ENCODE measurements at places on chromosomes 7 and 10. TPM values are rescaled to one million over a fixed set of nuclear protein-coding genes. Genes with fewer than 3 reads are reported as not detected.

GRCh38 chr7:15985587-15986384 lies 299.3 kb upstream of the MEOX2 start:
- no peak for DNase-seq
- H3K4me3 ChIP-seq = no peak overlapping the region
- H3K27ac ChIP-seq = no peak overlapping the region

DNA sequence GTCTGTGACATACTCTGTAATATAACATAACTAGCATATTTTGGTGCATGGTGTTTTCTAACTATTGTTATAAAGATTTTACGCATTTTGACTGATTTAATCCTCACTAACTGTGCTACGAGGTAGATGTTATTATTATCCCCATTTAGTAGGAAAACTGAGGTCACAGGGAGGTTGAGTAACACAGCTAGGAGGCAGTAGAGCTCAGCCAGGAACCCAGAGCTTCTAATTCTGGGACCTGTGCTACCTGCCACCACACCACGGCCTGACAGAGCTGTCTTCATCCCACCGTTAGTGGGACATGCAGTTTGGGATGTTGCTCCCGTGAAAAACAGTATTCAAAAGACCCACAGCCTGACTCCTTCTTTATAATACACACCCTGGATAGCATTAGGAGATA lies 962.5 kb downstream of the CNTNAP2 start:
- H3K27ac ChIP-seq = no peak overlapping the region
- no peak for DNase-seq
- H3K36me3 ChIP-seq = no peaks in the 10 kb centered on the region
- peaks cover 8% of the 10 kb centered on the region for H3K4me1 ChIP-seq
- H3K4me3 ChIP-seq = no peak overlapping the region

NKX1-2 gene
- polyA plus RNA-seq = not detected

DNA sequence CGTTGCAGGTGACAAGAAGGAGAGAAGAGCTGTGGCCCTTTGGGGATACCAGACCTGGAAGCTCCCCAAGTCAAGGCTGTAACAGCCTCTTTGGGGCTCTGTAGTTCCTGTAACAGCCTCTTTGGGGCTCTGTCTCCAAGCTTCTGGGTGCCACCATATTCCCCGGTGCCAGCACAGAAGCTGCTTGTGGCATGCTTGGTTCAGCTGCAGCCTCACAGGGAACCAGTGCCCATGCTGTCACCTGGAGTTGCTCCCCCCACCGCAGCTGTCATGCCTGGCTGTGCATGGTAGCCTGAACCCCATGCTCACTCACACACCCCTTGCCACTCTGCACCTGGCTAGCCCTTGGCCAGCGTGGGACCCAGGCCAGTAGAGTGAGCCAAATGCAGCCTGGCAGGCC lies 109.1 kb downstream of the ELAPOR2 start:
- H3K4me1 ChIP-seq = peaks cover 24% of the 10 kb centered on the region
- H3K27ac ChIP-seq = no peak overlapping the region
- no peak for DNase-seq
- H3K27me3 ChIP-seq = no peaks in the 10 kb centered on the region
- H3K36me3 ChIP-seq = no peaks in the 10 kb centered on the region

DNA sequence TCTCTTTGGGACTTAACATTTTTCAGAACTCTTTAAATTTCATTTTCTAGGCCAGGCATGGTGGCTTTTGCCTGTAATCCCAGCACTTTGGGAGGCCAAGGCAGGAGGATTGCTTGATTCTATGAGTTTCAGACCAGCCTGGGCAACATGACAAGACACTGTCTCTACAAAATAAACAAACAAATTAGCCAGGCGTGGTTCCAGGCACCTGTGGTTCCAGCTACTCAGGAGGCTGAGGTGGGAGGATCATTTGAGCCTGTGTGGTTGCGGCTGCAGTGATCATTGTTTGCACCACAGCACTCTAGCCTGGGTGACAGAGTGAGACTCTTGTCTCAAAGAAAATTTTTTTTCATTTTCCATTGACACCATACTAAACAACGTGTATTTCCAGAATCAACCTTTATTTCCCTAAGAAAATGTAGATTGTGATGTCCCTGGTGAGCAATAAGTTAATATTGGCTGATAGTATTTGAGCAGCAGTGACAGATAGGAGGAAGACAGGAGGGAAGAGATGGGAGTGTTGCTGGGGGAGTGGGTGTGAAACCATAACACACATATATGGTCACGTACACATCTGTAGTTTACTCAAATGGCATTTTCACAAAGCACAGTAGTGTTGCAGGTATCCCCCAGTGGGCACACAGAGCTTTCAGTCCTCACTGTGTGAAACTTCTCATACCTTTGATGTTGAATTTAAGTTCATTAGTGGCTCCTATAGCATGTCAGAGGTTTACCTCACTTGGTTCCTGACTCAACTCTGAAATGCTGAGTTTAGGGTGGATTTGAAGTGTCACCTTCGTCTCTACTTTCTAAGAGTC lies 205.6 kb downstream of the AUTS2 start:
- H3K4me1 ChIP-seq = peaks cover 59% of the 10 kb centered on the region
- H3K27ac ChIP-seq = no peak overlapping the region
- no peak overlapping the region for H3K4me3 ChIP-seq
- no peaks in the 10 kb centered on the region for H3K36me3 ChIP-seq
- DNase-seq = no peak
- H3K27me3 ChIP-seq = no peaks in the 10 kb centered on the region

DNA sequence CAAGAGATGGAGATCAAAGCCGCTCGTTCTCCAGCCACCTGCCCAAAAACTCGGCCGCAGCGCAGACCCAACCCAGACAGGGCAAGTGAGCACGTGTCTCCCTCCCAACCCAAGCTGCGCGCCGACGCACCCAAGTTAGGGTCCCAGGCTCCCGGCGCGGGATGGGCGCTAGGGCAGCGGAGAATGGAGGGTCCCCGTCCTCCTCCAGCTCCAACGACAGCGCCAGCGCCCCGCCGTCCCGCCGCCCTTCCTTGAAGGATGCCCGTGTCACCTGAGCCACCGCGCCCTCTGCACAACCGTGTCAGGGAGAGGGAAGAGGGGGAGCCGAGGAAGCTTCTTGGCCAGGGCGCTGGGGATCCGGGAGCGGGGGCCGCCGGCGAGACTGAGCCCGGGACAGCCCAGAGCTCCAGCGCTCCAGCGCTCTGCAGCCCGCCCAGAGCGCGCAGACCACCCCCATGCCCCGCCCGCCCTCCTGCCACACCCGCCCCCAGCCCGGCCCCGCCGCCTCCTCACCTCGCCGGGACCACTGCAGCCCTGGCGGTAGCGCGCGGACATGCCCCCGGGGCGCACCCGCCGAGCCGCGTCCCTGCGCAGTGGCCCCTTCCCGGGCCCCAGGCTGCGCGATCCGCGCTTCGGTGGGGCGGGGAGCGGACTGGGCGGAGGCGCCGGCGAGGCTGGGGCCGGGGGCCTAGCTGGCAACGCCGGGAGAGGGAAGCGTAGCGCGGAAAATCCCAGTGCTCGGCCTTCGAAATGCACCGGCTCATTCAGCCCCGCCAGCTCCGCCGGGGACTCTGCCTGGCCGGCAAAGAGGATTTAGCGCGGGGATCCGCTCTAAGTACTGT lies at the start of gene SLC16A12:
TSS of gene SLC16A12 (minus strand) at position 424 of the 842 bp plus-strand sequence. CDS start 73,016 bp downstream, outside the sequence.
- H3K4me3 ChIP-seq = peak within 1 kb of the TSS; percentile 48
- H3K4me1 ChIP-seq = peaks cover 6% of the 10 kb centered on the region
- peak; percentile 78 for DNase-seq
- H3K36me3 ChIP-seq = no peaks in the 10 kb centered on the region

DNA sequence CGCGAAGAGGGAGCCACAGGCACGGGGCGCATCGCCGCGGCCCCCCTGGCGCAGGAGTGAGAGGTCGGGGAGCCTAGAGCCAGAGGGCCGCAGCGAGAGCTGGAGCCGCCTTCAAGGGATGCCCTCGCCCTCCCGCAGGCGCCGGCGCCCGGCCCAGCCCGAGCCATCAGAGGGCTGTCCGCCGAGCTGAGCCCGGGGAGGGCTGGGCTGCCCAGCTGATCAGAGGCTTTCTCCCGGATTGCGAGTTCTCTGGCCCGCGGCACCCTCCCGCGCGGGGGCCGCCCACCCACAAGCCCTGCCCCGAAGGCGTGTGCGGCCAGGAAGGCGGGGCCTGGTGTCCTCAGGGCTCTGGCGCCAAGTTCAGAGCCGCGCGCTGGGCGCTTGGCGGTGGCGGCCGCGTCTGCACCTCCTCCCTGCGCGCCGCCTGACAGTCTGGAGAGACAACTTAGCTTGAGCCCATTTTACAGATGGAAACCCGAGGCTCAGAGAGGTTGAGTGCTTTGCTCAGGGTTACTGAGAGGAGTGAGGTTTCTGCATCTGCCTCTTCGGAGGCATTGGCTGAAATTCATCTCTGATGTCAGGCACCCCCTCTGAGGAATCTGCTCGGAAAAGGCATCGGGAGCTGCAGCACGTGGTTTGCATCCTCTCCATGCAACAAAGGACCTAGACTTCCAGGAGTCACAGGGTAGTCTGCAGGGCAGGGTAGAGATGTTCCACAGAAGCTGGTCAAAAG lies 3.8 kb upstream of the ANTXRL start:
- no peaks in the 10 kb centered on the region for H3K36me3 ChIP-seq
- peak overlapping the region; percentile 49 for H3K4me3 ChIP-seq
- H3K4me1 ChIP-seq = no peaks in the 10 kb centered on the region
- H3K27me3 ChIP-seq = peaks cover 28% of the 10 kb centered on the region
- DNase-seq = peak; percentile 86

GRCh38 chr7:78363866-78364265 lies 565.3 kb downstream of the PHTF2 start:
- H3K4me3 ChIP-seq = no peak overlapping the region
- H3K27ac ChIP-seq = no peak overlapping the region
- DNase-seq = no peak
- no peaks in the 10 kb centered on the region for H3K27me3 ChIP-seq
- no peaks in the 10 kb centered on the region for H3K36me3 ChIP-seq

- DNase-seq = no peak
- no peaks in the 10 kb centered on the region for H3K4me1 ChIP-seq
- no peaks in the 10 kb centered on the region for H3K27me3 ChIP-seq
- H3K27ac ChIP-seq = no peak overlapping the region
Measured at GRCh38 chr7:111059833-111060232, 31.1 kb upstream of the LRRN3 start.

FAM237B gene
- not detected for polyA plus RNA-seq

DNA sequence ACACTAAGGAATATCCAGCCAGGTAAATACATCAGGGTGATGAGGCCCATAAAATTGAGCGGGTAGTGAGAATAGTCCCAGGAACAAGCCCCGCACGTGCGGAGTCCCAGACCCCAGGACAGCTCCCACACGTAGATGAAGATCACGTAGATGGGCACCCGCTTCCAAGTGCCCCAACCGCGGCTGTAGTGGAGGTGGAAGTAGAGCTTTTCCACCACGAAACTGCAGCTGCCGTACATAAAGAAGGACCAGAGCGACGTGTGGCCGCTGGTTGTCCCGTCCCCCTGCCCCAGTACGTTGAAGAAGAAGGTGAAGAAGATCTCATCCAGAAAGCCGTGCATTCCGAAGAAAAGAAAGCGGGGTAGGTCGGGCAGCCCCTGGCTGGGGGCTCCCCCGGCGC lies 948 bp downstream of the TMEM229A start:
- H3K36me3 ChIP-seq = no peaks in the 10 kb centered on the region
- no peak overlapping the region for H3K27ac ChIP-seq
- peaks cover 6% of the 10 kb centered on the region for H3K4me1 ChIP-seq
- H3K27me3 ChIP-seq = peaks cover 71% of the 10 kb centered on the region
- DNase-seq = no peak

ASB4 gene
- not detected for polyA plus RNA-seq

- H3K27ac ChIP-seq = no peak overlapping the region
- H3K36me3 ChIP-seq = no peaks in the 10 kb centered on the region
- no peak overlapping the region for H3K4me3 ChIP-seq
- H3K27me3 ChIP-seq = peaks cover 5% of the 10 kb centered on the region
- peak; percentile 38 for DNase-seq
- H3K4me1 ChIP-seq = no peaks in the 10 kb centered on the region
Measured at GRCh38 chr10:63866747-63867140, 345.5 kb downstream of the REEP3 start.

FAM131B gene
- 0.26 TPM for polyA plus RNA-seq

NME8 gene
- polyA plus RNA-seq = not detected

DNA sequence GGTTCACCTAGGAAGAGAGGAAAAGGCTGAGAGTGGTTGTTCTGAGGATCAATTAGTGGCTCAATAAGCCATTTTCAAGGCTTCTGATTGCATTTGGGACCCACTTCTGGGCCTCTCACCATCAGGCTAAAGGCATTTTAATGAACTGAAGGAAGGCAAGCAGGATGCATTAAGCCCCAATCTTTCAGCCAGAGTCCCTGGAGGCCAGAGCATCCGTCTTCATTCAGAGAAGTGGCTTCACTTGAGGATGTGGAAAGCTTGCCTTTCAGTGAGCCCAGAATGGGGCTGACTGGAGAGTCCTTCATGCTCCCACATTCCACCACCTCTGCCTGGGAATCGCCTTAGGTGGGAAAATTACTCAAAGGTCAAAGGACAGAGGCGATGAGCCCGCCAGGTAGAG lies 41.8 kb downstream of the COL17A1 start:
- no peak overlapping the region for H3K27ac ChIP-seq
- H3K36me3 ChIP-seq = no peaks in the 10 kb centered on the region
- no peaks in the 10 kb centered on the region for H3K4me1 ChIP-seq
- DNase-seq = no peak

GRCh38 chr10:8439040-8439439 lies 384.6 kb downstream of the GATA3 start:
- DNase-seq = no peak
- no peak overlapping the region for H3K27ac ChIP-seq
- H3K4me1 ChIP-seq = peaks cover 3% of the 10 kb centered on the region
- no peaks in the 10 kb centered on the region for H3K36me3 ChIP-seq
- no peak overlapping the region for H3K4me3 ChIP-seq

DNA sequence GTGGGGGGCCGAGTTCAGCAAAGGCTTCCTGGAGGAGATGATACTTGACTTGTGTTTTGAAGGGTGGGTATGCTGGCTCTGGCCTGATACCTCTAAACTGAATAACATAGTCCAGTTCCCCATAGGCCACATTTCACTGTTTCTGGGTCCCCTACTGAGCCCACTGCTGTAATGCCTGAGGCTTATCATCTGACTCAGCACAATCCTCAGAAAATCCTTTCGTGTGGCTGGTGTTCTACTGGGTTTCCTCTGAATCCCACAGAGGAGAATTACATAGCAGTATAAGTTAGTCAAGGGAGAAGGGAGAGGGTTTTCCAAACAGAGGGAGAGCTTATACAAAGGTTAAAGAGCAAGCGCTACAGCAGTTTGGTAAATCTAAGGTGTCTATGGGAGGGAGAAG lies 2.8 kb upstream of the R3HCC1L start:
- no peaks in the 10 kb centered on the region for H3K36me3 ChIP-seq
- no peak overlapping the region for H3K4me3 ChIP-seq
- no peak overlapping the region for H3K27ac ChIP-seq
- no peak for DNase-seq
- H3K4me1 ChIP-seq = peaks cover 12% of the 10 kb centered on the region
- no peaks in the 10 kb centered on the region for H3K27me3 ChIP-seq

C7orf33 gene
- not detected for polyA plus RNA-seq

DNA sequence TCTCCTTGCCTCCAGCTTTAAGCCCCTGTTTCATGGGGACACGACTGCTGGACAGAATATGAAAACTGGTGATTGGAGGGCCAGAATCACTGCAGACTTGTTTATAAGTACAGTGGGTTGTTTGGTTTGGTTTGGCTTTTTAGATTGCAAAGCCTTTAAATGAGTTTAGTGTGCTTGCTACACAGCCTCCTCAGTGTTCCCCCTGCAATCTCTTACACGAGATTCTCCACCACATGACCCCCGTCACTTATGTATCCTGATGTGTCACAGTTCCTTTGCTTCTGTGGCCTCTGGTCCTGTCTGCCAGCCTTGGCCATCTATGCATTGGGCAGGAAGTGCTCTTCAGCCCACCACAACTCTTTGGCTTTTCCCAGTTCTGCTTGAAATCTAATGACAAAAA lies 103.7 kb upstream of the ANKRD1 start:
- H3K27ac ChIP-seq = no peak overlapping the region
- no peaks in the 10 kb centered on the region for H3K27me3 ChIP-seq
- no peaks in the 10 kb centered on the region for H3K36me3 ChIP-seq
- H3K4me1 ChIP-seq = peaks cover 25% of the 10 kb centered on the region

GIMAP5 gene
- polyA plus RNA-seq = 0.22 TPM

All from cardiac muscle cell (in vitro differentiated cells and primary cell).